ENCODE measurements at places on chromosomes 2 and 18. TPM values are rescaled to one million over a fixed set of nuclear protein-coding genes. Genes with fewer than 3 reads are reported as not detected.

SCG2 gene
- 0.29 TPM for total RNA-seq

DNA sequence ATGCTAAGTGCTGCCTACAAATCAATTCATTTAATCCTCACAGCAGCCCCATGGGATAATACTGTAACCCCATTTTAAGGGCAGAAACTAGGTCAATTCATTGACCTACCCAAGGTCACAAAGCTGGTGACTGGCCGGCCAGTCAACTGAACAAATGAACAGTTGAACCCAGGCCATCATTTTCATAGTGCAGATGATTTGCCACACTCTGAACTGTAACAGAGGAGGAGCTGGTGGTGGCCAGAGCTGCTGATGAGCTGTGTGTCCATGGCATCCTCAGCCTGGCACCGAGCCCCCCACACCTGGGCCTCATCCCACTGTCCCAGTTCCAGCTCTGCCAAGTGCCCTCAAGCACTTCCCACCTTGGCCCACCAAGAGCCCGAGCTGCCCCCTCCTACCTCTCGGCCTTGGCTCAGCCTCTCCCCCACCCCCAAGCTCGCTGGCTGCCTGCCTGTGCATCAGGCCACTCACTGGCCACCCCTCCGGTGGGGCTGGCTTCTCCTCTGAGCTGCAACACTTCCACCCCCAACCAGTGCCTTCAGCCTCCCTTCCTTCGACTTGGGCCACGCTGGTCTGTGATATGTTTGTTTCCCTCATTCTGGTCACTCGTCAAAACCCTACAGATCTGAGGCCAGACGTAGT is 58.4 kb downstream of the ATOH8 start:
- no peak for DNase-seq

HOXD3 gene
- total RNA-seq, result 7.2 TPM

DNA sequence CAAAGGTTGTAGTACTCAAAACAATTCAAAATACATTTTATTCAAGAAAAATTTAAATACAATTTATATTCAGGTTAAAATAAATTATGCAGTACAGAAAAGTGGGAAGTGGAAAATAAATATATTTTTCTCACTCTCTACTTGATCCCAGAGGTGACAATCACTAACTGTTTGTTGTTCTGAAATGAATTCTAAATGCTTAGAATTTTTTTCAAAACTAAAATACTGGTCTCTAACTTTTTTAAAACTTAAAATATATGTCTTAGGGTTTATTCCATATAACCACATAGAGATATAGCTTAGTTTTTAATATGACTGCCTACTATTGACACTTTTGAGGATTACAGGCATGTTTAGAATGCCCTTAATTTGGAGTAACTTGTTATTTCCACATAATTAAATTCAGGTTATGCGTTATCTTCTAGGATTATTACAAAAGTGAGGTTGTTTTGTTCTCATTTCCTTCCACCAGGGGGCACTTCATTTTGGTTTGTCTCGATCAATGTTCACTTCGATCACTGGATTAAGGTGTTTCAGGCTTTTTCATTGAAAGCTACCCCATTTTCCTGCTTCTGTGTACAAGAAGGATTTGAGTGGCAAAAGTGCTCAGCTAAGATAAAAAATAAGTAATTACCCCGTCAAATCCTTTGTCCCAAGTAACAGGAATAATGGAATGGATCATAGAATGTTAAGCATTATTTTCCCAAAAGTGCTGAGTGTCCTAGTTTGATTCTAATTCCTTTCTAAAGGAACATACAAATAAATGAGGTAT is 27.1 kb upstream of the TFPI start:
- DNase-seq, result no peak

- DNase-seq, result no peak
Observed at GRCh38 chr2:1736045-1736444, 8.3 kb downstream of the PXDN start.

GRCh38 chr2:219081096-219081495 is 20.4 kb upstream of the IHH start:
- no peak for DNase-seq

Measured in glomerular endothelial cell (primary cell).